ENCODE measurements at places on chromosomes 16 and 17.
A peak's percentile ranks its signal among the peaks of the same experiment; 100 is the strongest.

- no peak for DNase-seq
These were observed 83.9 kb upstream of the HSBP1 start for GRCh38 chr16:83723901-83724300.

DNA sequence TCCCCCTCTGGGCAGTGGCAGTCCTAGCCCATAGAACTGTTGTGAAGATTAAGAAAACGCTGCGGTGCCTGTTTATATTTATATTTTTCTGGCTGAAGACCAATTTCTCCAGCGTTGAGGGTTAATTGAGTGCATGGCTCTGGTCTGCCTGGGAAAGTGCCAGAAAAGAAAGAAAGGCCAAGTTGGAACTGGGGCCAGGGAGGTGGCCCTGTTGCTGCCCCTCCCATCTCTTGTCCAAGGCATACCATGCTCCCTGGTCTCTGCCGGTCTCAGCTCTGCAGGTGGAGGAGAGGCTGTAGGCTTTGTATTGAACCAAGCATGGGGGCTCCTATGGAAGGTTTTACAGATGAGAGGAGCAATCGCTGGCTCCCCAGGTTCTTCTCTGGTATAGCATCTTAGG is 124.7 kb downstream of the MGAT5B start:
- DNase-seq, result no peak

DNA sequence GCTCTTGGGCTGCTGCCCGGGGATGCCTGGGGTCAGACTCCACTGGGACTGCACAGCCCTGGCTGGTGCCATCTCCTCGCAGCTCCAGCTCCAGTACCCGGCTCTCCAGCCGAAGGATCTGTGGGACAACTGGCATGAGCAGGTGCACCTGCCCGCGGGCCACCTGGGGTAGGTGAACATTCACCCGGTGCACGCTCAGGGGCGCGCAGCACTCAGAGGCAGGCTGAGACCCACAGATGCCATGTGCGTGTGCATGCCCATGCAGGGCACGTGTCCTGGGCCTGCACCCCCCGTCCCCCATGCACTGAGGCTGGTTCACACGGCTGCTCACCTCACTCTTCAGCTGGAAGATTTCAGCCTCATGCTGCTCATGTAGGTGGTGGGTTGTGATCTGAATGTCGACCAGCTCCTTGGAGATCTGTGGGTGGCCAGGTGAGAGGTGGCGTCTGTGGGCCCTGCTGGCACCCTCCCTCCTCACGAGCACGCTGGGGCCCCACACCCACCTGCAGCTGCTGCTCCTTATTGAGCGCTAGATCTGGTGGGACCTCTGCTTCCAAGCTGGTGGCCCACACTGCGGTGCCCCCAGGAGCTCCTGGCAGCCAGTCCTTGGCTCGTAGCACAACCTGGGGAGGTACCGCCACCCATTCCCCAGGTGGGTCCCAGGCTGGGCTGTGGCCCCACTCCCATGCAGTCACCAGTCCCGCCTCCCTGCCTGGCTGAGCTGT is 618 bp downstream of the CCDC78 start:
- no peak for DNase-seq

- no peak for DNase-seq
These were observed 23.0 kb downstream of the NSMCE1 start for GRCh38 chr16:27245276-27246172.

GRCh38 chr16:29745853-29746345 is at the start of gene C16orf54:
Gene C16orf54, minus strand, starts transcription at chr16:29745990. Its CDS starts 1,039 bp downstream, at chr16:29744951.
- no peak for DNase-seq

GRCh38 chr17:17849845-17850373 is 13.1 kb upstream of the SREBF1 start:
- peak; percentile 9 for DNase-seq

- DNase-seq, result no peak
These were observed 449.5 kb upstream of the PSMD7 start for GRCh38 chr16:73847090-73847489.

DNA sequence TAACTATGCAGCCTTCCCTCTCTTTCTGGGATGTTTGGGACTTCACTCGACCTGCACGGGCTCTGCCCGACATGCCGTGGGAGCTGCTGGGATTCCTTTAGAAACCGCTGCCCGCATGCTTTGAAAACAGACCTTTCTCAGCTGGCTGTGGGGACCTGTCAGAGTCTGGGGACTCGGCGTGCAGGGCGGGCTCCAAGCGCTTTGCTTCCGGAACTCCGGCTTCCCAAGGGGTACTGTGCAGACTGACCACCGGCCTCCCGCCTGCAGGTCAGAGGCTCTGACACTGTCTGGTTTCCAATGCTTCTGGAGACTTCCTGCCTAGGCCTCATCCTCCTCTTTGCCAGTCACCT is 11.8 kb downstream of the PRSS27 start:
- DNase-seq, result no peak

GRCh38 chr17:1729966-1730325 is 5.4 kb downstream of the WDR81 start:
- DNase-seq, result no peak

DNA sequence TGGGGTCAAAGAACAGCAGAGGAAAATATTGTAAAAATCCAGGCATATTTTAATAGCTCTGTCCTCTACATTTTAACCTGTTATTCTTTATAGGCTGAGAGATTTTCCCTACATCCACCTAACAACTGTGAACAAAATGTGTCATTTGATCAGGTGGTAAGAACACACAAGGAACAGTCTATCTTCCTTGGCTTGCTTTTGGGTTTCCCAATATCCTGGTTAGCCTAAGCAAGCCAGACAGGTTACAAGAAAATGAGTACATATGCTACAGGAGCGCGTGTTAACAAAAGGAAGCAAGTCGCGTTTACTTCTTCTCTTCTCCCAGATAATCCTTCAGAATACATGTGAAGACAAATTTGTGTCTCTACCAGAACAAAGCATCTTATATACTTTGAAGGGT is 31.0 kb upstream of the PITPNM3 start:
- no peak for DNase-seq

DNA sequence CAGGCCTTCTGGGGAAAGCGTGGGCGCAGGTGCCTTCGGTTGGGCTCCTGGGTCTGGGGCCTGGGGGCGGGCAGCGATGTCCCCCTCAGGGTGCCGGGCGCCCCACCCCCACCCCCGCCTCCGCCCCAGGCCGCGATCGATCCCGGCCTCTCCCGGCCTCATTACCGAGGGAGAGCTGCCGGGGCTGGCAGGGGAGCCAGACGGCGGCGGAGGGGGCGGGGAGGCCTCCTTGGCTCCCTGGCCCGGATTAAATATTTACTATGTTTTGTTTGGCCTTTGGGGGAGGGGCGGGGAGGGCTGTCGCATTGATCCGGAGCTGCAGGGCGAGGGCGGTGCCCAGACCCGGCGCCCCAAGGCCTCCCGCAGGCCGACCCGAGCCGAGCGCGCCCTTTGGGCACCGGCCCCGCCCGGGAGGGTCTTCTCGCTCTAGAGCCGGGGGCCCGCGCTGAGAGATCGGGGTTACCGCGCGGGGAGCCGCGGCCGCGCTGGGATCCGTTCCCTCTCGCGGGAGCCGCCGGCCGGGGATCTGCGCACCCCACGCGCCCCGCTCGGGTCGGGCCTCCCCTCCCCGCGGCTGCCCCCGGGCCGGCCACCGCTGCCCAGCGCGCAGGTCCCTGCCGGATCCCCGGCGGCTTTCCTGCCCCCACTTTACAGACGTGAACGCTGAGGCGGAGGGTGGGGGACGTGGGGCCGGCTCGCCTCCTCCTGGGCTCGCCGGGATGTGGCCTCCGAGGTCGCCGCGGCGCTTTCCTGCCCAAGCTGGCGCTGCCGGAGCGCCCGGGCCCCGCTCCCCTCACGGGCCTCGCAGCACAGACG is 27.0 kb downstream of the RTN4RL1 start:
- DNase-seq, result no peak

DNA sequence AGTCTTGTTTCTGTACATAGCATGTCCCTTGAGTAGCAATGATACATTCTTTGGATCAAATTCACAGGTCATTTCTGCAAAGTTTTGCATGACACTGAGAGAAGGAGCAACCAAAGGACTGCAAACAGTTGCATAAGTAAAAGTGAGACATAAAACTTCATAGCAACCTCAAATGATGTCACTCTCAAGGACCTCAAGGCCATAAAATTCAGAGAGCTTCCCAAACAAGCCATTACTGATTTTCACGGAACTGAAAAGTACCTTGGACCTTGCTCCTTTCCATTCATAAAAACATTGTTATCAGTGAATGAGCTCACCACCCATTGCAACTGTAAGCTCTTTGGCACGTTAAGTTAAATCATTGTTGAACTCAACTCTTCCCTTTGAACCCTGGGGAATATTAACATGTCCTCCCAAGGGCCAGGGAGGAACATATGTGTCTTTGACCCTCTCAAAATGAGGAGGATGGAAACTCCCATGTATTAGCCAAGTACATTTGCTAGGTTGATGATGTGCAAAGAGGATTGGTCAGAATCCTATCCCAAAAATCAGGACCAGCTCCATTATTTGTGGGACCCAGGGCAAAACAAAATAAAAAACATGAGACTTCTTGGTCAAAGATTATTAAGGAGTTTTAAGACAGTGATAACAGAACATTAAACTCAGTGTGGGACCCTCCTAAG is 275.0 kb upstream of the DYNLRB2 start:
- no peak for DNase-seq

GRCh38 chr16:90019543-90020259 is 445 bp upstream of the DBNDD1 start:
- DNase-seq, result no peak

DNA sequence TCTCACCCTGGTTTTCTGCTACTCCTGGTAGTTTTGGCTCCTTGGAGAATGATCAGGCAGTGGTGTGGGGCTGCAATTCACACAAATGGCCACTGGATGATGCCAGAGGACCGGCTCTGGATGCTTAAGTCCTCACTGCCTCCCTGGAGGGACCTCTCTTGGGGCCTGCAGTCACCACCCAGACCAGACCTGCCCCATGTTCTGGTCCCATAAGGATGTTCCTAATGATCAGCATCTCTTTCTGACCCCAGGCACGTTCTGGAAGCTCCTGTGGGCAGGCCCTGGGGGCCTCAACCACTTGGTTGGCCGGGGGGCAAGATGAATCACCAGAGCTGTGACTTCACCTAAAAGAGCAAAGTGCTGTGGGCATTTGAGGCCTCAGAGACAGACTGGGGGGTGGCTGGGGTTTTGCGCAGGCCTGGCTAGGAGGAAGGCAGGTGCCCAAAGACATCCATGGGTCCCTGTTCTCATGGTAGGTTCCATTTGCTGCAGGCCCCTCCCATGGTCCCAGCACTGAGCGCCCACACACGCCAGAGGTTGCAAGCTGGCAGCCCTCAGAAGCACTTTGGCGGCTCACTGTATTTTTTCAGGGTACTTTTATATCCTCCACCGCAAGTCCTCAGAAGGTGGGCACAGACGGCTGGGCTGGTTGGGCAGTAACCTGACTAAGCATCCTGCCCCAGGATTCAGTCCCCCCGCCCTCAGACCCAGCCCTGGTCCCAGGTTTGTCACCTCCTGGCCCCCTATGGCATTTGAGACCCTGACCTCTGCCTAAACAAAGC is 53.2 kb downstream of the NT5M start:
- DNase-seq, result peak; percentile 33

GRCh38 chr16:69443927-69444631 is 19.7 kb downstream of the CYB5B start:
- no peak for DNase-seq

- no peak for DNase-seq
These were observed 41.1 kb downstream of the SRL start for GRCh38 chr16:4200781-4201137.

Data from stimulated activated CD4-positive, alpha-beta T cell treated with anti-CD3 and anti-CD28 coated beads, Interleukin-1b, Interleukin-23, amount 100 ng/mL, for 1 hour (primary cell).